NT2/D1 (cell line): ENCODE measurements at places on chromosomes 6 and 20.

GRCh38 chr6:22727710-22728109 is 158.3 kb downstream of the HDGFL1 start:
- DNase-seq: no peak

DNA sequence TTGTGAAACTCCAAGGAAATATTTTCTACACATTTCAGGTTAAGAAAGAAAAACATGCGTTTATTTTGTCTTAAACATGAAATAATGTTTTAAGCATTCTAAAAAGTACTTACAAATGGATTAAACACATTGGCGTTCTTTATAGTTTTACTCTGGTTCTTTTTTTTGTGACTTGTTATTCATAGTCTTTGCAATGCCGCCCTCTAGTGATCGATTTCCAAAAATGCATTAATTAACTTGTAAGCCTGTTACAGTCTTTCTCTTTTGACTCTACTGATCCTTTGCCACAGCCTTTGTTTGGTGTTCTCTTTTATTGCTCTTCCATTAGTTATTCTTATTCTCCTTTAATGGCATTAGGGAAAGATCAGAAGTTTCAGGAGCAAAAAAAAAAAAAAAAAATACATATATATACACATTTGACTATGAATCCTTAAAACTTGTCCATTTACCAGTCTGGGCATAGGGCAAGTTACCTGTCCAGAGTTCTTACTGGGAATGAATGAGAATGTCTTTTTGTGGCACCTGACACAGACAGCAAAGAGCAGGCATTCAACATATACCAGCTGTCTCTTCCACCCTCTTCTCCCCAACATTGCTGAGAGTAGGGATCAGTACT is 59.9 kb downstream of the MACROD2 start:
- peak; percentile 55 for DNase-seq

DNA sequence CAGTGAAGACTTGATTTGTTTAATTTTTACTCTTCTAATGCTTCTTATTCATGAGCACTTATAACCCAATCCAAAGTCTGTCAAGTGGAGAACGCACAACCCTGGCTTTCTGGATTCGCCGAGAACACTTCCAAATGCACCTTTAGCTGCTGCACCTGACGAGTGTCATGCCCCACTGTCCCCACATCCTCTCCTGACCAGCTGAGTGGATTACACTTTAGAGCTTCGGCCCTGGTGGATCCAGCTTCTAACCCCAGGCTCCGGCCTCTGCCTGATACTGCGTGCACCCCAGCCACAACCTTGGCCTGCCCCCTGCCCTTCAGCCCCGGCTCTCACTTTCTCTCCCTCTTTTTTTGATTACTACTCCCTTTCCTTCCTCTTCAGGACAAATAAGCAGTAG is 258.8 kb downstream of the TMEM242 start:
- DNase-seq: no peak

DNA sequence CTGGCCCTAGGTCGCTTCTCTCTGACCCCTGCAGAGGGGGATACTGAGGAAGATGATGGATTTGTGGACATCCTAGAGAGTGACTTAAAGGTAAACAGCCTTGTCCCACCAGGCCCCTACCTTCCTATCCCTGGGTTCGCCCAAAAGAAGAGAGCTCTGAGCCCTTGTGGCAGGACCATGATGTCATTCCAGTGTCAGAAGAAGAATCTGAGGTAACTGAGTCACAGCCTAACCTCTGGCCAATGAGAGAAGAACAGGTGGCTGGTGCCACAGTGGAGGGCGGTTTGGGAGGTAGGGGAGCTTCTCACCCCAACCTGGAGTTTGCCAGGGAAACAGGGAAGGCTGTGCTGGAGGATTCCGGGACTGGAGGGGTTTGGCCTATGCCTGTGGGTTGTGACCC is 5.2 kb downstream of the CDC25B start:
- DNase-seq: no peak

GRCh38 chr6:71400852-71401251 is 112.2 kb downstream of the OGFRL1 start:
- no peak for DNase-seq

- DNase-seq: no peak
Observed at GRCh38 chr20:49510562-49511122, 28.2 kb upstream of the KCNB1 start.

- no peak for DNase-seq
Observed at GRCh38 chr20:36768768-36769430, 4.7 kb downstream of the DSN1 start.

DNA sequence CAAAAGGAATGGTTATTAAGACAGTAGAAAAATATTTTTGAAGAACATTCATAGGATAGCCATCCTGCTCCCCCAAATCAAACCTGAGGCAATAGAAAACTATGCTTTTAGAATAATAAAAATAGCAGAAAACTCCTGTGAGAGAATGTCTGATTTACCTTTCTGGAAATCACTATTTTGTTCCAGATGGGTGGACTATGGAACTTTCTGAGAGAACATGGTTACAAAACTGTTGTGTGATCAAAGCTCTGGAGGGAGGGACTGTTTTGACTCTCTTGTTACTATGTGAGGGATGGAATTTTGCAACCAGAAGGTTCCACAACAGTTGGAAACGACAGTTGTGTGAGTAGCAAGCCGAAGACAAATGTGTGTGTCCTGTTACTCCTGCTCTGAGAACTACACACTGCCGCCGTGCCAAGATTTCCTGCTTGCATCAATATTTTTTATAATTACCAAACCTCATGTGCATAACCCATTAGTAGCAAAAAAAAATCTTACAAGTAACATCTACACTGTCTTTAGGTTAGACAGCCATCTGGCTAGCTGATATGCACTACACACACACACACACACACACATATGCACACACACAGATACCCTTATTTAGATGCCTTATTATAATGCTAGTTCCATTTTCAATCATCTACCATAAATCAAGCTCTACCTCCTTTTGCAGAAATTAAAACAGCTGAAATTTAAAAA is 11.0 kb upstream of the HIVEP1 start:
- DNase-seq: no peak

DNA sequence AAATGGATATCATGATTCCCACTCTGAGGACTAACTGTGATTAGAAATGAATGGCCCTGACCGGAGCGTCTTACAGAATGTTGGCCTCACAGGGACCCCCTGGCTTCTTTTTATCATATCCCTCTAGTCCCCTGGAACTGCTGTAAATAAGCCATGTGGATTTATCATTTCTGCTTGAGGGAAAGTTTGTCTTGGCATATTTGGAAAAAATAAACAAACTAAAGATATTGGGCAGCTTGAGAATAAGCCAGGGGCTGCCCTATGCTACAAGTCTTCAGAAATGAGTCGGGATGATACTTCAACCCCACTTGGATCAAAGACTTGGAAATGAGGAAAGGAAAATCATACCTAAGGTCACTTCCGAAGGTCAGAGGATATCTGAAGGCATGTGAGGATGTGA is 179.1 kb downstream of the THBS2 start:
- DNase-seq: no peak

DNA sequence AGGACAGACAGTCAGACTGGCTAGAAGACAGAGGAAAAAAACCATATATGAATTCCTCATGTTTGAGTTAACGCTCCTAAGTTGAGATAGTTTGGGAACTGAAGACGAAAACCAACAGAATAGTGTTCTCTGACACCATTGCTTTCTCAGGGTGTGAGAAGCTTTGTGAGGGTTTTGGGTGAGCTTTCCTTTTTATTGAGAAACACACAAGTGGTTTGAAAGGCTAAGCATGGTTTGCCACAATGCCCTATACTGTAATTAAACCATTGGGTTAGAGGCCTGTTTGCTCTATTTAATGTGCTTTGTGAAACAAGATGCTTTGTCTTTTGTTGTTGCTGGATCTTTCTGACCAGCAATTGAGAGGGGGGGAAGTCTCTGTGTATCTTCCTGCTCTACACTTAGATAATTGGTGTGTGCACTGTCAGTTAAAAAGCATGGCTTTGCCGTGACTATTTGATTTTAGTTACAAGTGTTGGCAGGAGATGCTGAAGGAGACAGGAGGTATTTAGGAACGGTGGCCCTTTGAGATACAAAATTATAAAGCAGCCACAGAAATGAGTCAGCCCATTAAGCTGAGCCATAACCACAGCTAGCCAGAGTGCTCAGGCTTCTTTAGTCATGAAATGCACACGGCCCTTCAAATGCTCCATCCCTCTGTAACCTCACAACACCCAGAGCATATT is 273.0 kb upstream of the PREP start:
- DNase-seq: no peak

DNA sequence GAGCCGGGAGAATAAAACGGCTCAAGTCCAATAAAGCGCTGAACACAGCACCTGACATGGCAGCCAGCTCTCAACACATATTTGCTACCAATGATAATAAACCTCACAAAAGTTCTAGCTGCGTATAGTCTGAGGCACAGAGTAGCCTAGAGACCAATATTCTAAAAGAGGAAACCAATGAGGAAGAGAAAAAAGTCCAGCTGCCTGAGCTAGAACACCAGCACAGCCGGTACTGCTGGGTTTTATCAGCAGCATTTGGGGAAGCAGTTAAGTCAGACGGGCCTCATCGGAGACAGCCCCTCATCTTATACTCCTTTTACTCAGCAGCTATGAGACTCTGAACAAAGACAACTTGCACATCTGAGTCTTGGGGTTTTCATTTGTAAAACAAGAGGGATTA is 2.4 kb upstream of the RTF2 start:
- no peak for DNase-seq

DNA sequence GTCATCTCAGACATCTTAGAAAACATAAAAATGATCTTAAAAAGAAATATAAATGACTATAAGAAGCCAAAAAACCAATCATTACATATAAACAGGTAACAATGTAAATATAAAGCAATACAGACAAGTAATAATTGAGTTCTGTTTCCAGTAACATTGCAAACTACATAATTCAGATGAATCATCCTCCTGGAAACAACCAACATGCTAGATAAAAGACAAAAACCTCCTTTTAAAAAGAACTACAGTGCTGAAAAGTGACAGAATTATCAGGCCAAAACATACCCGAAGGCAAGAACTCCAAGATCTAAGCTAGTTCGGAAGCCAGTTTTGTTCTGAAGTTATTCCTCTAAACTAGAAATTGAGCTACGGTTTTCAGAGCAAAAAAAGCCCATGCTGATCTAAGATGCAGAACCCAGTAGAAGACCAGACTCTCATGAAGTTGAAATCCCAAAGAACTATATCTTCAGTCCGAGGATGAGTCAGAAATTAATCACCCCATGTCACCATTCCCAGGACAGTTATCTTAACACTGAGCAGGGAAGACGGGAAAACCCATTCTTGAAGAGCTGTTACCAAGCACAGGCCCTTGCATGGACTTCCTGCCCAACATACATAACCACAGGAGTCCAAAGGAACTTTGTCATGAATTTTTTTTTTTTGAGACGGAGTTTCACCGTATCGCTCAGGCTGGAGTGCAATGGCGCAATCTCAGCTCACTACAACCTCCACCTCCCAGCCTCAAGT is 9.8 kb downstream of the PGM3 start:
- DNase-seq: no peak

GRCh38 chr6:56796196-56796532 is 153.5 kb upstream of the DST start:
- DNase-seq: no peak

DNA sequence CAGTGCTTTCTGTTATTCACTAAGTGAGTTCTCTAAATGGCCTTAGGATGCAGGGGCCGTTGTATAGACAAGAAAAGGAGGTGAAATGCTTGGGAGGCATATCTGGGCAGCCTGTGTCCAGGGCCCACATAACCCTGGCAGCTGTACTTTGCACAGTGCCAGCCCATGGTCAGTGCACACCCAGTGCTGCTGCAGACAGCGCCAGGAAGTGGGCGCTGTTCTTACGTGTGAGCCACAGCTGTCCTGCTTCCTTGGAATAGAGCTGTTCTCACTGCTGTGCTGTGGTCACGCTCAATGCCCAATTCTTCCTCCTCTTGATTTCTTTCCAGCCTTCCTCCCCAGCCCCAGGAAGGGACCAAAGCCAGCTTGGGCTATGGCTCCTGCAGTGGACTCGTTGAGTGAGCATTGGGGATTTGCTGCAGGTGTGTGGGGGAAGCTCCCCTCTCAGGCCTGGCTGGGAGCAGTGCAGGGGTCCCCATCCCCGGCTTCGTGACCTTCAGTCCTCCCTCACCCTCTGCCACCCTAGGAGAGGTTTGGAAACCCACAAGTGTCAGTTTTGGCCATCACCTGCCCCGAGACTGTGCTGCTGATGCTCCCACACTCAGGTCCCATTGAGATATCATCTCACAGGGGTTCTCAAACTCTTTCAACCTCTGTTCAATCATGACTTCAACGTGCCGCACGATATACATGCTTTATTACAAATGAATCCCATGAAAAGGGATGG is 246.8 kb upstream of the EXOC2 start:
- no peak for DNase-seq

GRCh38 chr6:23243854-23244253 is 674.5 kb downstream of the HDGFL1 start:
- DNase-seq: no peak

DNA sequence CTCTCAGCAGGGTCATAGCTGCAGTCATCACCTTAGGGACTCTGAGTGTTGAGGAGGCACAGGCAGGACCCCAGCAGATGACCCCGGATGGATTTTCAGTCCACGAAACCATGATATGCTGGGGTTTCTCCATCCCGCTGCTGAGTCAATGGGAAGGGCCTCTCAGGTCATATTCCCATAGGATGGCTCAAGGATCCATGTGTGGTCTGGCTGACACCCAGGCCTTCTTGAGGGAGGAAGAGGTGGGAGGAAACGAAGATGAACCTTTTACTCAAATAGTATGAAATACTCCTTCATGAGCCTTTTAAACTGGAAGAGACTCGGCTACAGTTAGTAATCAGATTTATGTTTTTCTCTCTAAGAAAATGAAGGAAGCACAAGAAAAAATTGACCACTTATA is 10.3 kb upstream of the RALY start:
- DNase-seq: no peak

GRCh38 chr6:14375930-14376329 is 258.4 kb downstream of the CD83 start:
- no peak for DNase-seq

DNA sequence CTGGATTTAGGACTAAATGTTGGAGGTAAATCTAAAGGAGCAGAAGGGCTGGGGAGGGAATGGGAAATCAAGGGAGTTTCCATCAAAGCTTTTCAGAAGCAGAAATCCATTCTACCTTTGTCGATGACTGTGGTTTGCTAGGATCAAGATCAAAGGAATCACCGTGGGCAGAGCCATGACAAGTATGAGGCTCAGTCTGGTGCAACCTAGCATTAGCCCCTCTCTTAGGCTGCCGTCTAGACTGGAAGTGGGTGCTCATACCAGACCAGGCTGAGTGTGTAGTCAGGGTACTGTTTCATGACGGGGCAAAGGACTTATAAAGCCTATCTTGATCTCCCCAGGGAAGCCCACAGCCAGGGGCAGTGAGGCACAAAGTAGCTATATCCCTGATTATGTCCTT is 120.5 kb downstream of the BMP2 start:
- DNase-seq: no peak
